Colonic mucosa (tissue), 4 donors: ENCODE measurements at places on chromosomes 11 and 22. TPM values are rescaled to one million over a fixed set of nuclear protein-coding genes. Genes with fewer than 3 reads are reported as not detected.

DNA sequence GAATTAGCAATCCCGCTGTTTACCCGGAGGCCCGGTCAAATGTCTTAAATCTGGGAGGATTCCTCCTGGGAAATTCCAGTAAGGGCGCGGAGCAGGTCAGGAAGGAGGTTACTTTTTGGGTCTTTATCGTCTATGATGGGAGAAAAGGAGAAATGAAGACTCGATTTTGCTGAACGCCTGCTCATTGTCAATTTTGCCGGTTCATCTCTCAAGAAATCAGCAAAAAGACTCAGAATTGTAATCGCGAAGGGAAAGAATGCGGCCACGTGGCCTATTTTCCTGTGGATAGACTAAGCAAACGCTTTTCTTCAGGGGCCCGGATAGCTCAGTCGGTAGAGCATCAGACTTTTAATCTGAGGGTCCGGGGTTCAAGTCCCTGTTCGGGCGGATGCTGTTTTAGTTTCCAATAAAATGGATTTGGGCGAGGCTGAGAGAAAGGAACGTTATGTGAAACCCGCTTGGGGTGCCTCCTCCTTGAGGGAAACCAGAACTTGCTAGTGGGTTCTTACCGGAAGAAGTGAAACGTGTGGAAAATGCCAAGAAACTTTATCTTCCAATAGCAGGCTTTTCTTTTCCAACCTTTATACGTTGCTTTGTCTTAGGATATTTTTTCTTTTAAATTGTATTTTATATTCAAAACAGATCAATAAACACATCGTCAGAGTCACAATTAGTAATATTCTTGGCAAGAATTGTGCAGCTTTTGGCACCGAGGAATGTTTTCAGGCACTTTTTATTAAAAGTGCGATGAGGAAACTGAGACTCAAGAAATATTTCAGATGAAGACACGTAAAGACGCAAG, 45.0 kb downstream of the OR4D9 start:
- no peak for DNase-seq

GRCh38 chr22:22241554-22241898, 3.1 kb upstream of the VPREB1 start:
- DNase-seq: no peak

DNA sequence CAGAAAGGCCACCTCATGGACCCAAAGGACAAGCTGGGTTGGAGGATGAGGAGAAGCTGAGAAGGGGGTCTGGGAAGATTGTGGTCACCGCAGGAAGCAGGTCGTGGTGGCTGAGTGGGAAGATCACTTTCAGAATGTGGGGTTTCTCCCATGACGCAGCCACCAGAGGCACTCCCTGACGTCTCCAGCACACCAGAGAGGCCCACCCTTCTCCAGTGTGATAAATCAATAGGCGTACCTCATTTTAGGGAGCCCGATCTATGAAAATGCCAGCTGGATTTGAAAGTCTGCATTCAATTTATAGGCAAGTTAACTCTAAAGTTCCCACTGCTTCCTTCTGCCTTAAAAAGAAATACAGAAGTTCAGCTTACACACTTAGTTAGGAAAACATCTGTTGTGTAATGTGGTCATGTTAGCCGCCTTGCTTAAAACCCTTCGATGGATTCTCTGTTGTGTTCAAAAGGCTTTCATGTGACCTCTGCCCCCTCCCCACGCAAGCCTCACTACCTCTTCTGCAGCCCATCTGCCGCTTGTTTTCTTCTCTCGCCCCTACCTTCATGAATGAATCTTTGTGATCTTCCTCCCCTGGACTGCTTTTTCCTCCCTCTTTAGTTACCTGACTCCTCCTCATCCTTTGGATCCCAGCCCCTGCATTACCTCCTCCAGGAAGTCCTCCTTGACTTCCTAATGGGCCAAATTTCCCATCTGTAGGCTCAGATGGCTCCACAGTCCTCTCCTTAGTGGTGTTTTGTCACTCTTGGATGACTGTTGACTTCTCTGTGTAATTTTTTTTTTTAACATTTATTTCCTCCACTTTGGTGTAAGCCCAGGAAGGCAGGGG, 10.7 kb downstream of the TSPAN18 start:
- DNase-seq: no peak

DNA sequence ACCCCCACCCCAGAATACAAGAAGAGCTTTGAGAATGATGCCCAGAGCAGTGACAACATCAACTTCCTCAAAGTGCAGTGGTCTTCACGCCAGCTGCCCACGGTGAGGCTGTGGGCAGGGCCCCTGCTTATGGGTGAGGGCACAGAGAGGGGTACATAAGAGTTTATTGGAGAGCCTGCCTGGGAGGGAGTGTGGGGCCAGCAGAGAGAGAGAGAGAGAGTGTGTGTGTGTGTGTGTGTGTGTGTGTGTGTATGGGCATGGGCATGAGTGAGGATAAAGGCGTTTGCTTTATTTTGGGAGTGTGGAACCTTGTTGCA, 9.5 kb downstream of the PHOX2A start:
- DNase-seq: no peak

- DNase-seq: no peak
These were observed 26.1 kb upstream of the SLC25A18 start for GRCh38 chr22:17537155-17537554.

- DNase-seq: peak; percentile 71
These were observed 13.7 kb downstream of the POU2AF3 start for GRCh38 chr11:111312076-111312475.

GRCh38 chr11:132704781-132705375, 827.4 kb downstream of the OPCML start:
- no peak for DNase-seq

DNA sequence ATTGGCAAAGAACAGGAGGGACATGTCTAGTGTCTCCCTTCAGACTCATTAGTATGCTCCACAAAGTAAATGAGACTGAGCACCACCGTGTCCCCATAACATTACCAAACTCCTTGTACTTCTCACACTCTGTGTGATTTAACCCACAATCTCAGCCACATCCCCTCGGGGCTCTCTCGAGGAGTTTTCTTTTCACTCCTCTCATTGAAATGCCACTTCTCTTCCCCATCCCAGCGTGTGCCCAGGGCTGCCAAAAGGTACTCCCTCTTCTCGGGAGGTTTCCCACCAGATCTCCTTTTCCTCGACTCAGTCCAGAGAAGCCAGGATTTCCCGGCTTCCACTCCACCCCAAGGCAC, 1.1 kb downstream of the RBFOX2 start:
- peak; percentile 32 for DNase-seq

DNA sequence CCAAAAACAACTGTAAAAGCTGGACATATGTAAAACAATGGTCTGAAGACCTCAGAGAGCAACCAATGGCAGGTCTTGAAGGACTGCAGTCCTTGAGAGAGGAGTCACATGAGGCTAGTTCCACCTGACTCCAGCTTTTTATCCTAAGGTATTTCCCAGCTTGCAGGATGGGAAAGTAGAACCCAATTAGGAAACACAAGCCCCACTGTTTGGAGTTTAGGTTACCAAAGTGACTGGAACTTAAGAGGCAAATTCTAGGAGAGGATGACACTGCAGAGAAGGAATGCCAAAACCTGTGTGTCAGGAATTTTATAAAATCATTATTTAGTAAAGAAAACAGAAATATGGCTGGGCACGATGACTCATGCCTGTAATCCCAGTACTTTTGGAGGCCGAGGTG, 18.4 kb downstream of the OR2AT4 start:
- DNase-seq: no peak

PTPN5 gene
- 0.19 TPM for total RNA-seq

APOBEC3H gene
- total RNA-seq: 0.45 TPM
